ENCODE measurements at places on chromosomes 1 and 21.
A peak's percentile ranks its signal among the peaks of the same experiment; 100 is the strongest.

- no peak overlapping the region for H3K27ac ChIP-seq
- no peaks in the 10 kb centered on the region for H3K36me3 ChIP-seq
- peak overlapping the region; percentile 0 for H3K4me3 ChIP-seq
- peaks cover 17% of the 10 kb centered on the region for H3K27me3 ChIP-seq
- DNase-seq: no peak
- H3K4me1 ChIP-seq: peaks cover 15% of the 10 kb centered on the region
Measured at GRCh38 chr1:111879081-111879480, 110.4 kb downstream of the KCND3 start.

- DNase-seq: no peak
- H3K27ac ChIP-seq: no peak overlapping the region
- no peak overlapping the region for H3K4me3 ChIP-seq
- H3K36me3 ChIP-seq: no peaks in the 10 kb centered on the region
Measured at GRCh38 chr1:219568733-219569132, 44.2 kb downstream of the ZC3H11B start.

DNA sequence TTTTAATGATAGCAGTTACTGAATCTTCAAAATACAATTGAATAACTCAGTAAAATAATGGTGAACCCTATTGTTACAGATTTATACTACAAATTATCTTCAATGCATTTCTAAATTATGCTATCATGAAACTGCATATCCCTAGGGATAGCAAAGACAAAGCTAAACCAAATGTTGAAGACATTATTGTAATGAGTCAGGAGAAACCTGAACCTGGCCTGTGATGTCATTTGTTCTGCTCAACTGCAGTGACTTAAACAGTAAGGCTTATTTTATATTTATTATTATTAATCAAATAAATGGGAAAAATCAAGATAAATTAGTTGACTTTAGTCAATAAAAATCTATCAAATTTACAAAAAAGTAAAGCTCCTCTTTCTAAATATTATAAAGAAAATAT is 100.3 kb downstream of the UCHL5 start:
- H3K27ac ChIP-seq: no peak overlapping the region
- no peak overlapping the region for H3K4me3 ChIP-seq
- H3K27me3 ChIP-seq: no peaks in the 10 kb centered on the region
- peaks cover 5% of the 10 kb centered on the region for H3K36me3 ChIP-seq
- no peak for DNase-seq

DNA sequence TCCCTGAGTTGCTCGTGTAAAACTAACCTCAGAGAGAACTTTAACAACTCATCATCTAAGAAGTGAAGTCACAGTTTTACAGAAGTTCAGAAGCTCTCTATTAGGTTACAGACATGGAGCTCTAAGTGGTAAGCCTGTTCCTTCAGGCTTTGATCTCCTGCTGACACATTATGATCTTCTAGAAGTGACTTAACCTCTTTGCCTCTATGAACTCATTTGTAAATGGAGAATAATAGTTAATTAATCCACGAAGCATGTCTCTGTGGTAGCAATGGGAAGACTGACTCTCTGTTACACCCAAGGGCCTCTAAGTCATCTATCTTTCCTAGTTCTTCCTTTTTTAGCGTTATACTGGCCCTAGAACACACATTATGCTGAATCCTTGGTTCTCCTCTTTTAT is 157.9 kb upstream of the NRIP1 start:
- H3K4me3 ChIP-seq: no peak overlapping the region
- H3K27ac ChIP-seq: no peak overlapping the region
- H3K36me3 ChIP-seq: no peaks in the 10 kb centered on the region
- no peak for DNase-seq

GRCh38 chr1:190205713-190206112 is 272.0 kb downstream of the BRINP3 start:
- no peak overlapping the region for H3K4me3 ChIP-seq
- H3K36me3 ChIP-seq: no peaks in the 10 kb centered on the region

GRCh38 chr1:65921446-65921845 is 128.8 kb downstream of the PDE4B start:
- H3K4me1 ChIP-seq: no peaks in the 10 kb centered on the region
- H3K4me3 ChIP-seq: no peak overlapping the region
- no peak overlapping the region for H3K27ac ChIP-seq
- DNase-seq: no peak
- no peaks in the 10 kb centered on the region for H3K36me3 ChIP-seq

DNA sequence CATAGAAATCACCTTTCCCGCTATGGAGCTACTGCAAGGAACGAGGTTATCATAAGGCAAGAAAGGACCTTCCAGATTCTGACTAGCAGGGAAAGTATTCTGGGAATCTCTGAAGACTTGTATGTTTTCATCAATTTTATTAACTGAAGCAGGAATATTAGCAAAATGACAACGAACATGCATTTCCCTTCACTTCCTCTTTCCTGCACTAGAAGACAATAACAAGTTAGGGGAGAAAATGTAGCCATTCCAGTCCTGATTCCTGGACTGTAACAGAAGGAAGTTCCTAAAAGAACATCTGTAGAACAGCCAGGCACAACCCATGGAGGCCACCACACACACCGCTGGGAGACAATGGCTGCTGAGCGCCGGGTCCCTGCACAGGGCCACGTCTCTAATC is 106.8 kb downstream of the RAVER2 start:
- H3K27ac ChIP-seq: peak overlapping the region; percentile 82
- H3K27me3 ChIP-seq: no peaks in the 10 kb centered on the region
- no peak for DNase-seq
- H3K36me3 ChIP-seq: peaks cover 27% of the 10 kb centered on the region
- H3K4me1 ChIP-seq: peaks cover 8% of the 10 kb centered on the region

GRCh38 chr1:85846706-85847105 is 138.5 kb upstream of the ZNHIT6 start:
- DNase-seq: no peak
- no peaks in the 10 kb centered on the region for H3K27me3 ChIP-seq
- H3K4me1 ChIP-seq: no peaks in the 10 kb centered on the region
- H3K27ac ChIP-seq: no peak overlapping the region

- DNase-seq: no peak
- no peaks in the 10 kb centered on the region for H3K4me1 ChIP-seq
- peaks cover 17% of the 10 kb centered on the region for H3K27me3 ChIP-seq
- no peak overlapping the region for H3K4me3 ChIP-seq
- no peak overlapping the region for H3K27ac ChIP-seq
Measured at GRCh38 chr1:33562563-33562962, 90.1 kb downstream of the ZSCAN20 start.

DNA sequence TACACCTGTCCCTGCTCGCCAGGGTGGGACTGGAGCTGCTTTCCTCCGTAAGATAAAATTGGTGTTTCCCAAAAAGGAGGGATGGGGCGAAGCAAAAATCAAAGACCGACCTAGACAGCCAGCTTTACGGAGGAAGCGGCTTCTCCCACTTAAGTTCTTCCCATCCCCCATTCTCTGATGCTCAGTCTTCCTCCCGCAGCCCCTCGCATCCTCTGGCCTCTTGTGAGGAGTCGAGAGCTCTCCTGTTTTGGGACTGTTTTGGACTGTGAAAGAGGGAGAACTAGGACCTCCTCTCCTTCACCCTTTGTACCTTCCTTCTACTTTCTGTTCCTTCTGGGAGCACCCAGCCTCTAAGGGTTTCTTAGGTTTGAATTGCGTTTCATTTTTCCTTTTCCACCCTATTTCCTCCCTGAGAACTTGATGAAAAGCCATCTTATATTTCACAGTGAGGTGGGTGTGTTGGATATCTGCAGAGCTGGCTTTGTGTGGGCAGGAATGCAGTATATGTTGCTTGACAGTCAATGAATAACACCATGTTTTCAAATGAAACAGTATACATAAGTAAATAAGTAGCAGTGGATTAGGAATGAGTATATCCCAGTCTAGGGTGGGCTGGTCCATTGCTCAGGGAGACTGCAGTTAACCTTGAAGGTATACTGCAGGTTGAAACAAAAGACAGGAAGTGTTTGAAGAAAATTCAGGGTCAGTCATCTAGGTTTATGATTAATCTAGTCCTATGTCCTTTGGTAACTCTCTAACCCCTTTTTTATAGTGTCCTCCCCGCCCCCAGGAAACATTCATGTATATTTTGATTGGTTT is 848 bp downstream of the CTTNBP2NL start:
- H3K36me3 ChIP-seq: no peaks in the 10 kb centered on the region
- H3K27ac ChIP-seq: peak overlapping the region; percentile 77
- no peak for DNase-seq
- H3K27me3 ChIP-seq: no peaks in the 10 kb centered on the region
- peak overlapping the region; percentile 94 for H3K4me3 ChIP-seq

DNA sequence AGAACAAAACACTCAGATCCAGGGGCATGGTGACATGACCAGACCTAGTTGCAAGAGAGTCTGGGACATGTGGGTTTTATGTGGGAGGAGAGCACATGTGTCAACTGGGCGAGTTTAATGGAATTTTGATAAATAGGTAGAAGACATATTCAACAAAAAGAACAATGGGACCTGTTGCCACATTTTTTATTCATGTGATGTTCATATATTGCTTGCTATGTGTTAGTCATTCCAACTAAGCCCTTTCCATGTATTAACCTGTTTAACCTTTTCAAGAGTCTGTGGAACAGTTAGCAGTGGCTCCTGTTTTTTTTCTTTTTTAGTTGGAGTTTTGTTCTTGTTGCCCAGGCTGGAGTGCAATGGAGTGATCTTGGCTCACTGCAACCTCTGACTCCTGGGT is 30.1 kb upstream of the CSF3R start:
- no peaks in the 10 kb centered on the region for H3K4me1 ChIP-seq
- no peak for DNase-seq
- H3K27me3 ChIP-seq: peaks cover 6% of the 10 kb centered on the region
- H3K27ac ChIP-seq: no peak overlapping the region

- no peaks in the 10 kb centered on the region for H3K27me3 ChIP-seq
- DNase-seq: no peak
- H3K4me1 ChIP-seq: peaks cover 25% of the 10 kb centered on the region
- H3K36me3 ChIP-seq: peaks cover 2% of the 10 kb centered on the region
- no peak overlapping the region for H3K4me3 ChIP-seq
Measured at GRCh38 chr1:45924736-45925135, 121.3 kb downstream of the MAST2 start.

DNA sequence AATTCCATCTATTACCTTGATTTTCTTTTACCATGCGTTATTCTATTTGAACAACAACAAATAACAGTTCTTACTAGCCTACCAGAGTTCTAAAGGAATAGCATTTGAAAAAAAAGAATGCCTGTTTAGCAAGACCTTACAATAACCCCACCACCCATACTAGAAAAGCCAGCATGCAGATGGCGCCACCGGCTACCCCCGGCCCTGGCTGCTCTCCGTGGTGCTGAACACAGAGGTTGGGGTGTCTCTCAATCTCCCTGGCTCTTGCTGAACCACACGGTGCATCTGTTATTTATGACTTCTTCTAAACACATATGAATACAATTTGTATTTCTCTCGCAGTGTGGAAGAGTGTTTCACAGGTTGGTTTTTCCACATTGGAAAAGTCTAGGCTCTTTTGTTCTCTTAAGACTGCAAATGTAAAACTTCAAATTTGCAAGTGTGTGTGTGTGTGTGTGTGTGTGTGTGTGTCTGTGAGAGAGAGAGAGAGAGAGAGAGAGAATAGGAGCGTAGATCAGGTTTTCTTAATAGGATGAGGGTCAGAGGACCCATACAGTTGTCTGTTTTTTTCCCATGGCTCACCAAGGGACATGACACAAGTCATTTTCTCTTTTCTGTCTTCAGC is 13.6 kb downstream of the GRIK3 start:
- H3K36me3 ChIP-seq: no peaks in the 10 kb centered on the region
- peaks cover 19% of the 10 kb centered on the region for H3K27me3 ChIP-seq
- H3K27ac ChIP-seq: no peak overlapping the region
- H3K4me1 ChIP-seq: no peaks in the 10 kb centered on the region
- DNase-seq: no peak

- no peak overlapping the region for H3K27ac ChIP-seq
- H3K4me1 ChIP-seq: no peaks in the 10 kb centered on the region
- DNase-seq: no peak
- no peak overlapping the region for H3K4me3 ChIP-seq
Measured at GRCh38 chr1:240237305-240237721, 145.6 kb downstream of the FMN2 start.

GRCh38 chr21:22585558-22585957 is 1587.3 kb downstream of the NCAM2 start:
- no peak for DNase-seq
- no peaks in the 10 kb centered on the region for H3K36me3 ChIP-seq
- peaks cover 2% of the 10 kb centered on the region for H3K4me1 ChIP-seq

GRCh38 chr1:111739194-111739924 is at the start of gene INKA2:
TSS of gene INKA2 (minus strand) at chr1:111739395. CDS start at chr1:111739242, 153 bp downstream.
- H3K4me1 ChIP-seq: peaks cover 16% of the 10 kb centered on the region
- H3K36me3 ChIP-seq: no peaks in the 10 kb centered on the region
- peak within 1 kb of the TSS; percentile 96 for H3K4me3 ChIP-seq
- H3K27me3 ChIP-seq: peaks cover 7% of the 10 kb centered on the region
- peak within 1 kb of the TSS; percentile 93 for H3K27ac ChIP-seq

- H3K27ac ChIP-seq: peak overlapping the region; percentile 80
- peaks cover 3% of the 10 kb centered on the region for H3K36me3 ChIP-seq
- H3K4me1 ChIP-seq: peaks cover 13% of the 10 kb centered on the region
- H3K4me3 ChIP-seq: peak overlapping the region; percentile 100
- no peaks in the 10 kb centered on the region for H3K27me3 ChIP-seq
Measured at GRCh38 chr1:44985747-44986359, 542 bp downstream of the EIF2B3 start.

DNA sequence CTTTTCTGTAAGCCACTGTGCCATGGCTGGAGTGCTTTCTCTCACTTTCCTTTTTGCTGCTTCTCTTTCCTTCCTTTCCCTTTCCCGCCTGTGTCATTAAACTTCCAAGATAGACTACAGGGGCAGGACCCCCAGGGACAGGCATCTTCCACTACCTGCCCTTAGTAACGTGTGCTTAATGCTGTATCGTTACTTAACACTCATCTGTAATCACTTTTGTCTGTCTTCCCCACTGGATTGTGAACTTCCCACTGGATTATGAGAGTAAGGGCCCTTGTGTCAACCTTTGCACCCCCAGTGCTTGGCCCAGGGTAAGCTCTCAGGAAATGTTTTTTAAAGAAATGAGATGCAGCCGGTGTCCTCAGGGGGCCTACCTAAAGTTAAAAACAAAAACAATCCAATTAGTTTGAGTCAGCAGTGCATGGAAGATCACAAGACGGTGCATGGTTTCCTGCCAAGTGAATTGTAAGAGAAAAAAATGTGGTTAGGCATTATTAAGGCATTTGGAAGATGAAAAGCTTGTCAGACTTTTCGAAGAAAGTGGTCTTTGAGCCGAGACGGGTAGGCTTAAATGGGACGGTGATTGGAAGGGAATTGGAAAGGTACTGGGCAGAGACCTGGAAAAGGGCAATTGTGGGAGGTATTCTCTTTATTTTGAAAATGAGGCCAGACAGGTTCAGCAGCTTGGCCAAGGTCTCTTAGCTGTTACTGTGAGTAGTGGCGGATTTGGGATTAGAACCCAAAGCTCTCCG is 958 bp downstream of the LYPLAL1 start:
- H3K4me1 ChIP-seq: peaks cover 32% of the 10 kb centered on the region
- peak overlapping the region; percentile 96 for H3K27ac ChIP-seq
- H3K4me3 ChIP-seq: peak overlapping the region; percentile 98
- no peaks in the 10 kb centered on the region for H3K27me3 ChIP-seq
- DNase-seq: peak; percentile 33

DNA sequence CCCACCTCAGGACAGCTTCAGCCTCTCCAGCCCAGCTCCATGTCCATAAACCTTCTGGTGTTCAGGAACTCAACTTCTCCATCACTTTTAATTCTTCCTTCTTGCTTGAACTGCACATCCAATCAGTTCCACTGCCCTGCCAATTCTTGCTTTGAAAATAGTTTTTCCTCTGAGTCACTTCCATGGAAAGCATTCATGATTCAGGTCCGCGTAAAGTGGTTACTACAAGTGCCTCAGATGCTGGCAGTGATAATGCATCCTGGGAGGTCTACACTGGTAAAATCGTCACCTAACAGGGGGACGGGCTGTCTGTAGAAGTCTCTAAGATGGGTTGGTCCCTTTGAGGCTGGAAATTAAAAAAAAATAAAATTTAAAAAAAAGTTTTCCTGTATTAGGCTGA is 25.9 kb upstream of the RCAN1 start:
- no peak overlapping the region for H3K27ac ChIP-seq
- peak overlapping the region; percentile 54 for H3K4me3 ChIP-seq
- no peaks in the 10 kb centered on the region for H3K27me3 ChIP-seq
- no peaks in the 10 kb centered on the region for H3K36me3 ChIP-seq

All from memory B cell (primary cell).